ENCODE measurements at places on chromosomes 3 and 15.

DNA sequence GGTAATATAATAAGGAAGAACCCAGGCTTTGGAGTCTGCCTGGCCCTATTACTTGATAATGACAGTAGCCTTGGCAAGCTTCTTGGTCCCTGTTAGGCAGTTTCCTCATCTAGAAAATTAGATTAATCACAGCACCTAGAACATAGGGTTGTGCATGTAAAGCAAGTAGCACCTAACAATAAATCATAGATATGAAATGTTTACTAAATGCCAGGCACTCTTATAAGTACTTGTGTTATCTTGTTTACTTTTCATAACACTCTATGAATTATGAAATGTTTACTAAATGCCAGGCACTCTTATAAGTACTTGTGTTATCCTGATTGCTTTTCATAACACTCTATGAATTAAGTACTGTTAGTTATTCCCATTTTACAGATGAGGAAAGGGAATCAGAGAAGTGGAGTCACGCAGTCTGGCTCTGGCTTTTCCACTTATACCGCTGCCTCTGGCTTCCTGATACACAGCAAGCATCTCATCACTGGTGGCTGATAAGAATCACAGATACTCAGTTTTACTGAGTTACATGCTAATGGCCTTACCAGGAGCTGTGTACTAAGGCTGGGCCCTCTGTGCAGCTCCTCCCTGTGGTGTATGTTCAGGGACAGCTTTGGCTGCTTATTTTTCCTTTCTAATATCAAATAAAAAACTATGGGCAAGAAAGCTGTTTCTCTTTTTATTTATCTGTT is 123.4 kb downstream of the FEZF2 start:
- DNase-seq: no peak

DNA sequence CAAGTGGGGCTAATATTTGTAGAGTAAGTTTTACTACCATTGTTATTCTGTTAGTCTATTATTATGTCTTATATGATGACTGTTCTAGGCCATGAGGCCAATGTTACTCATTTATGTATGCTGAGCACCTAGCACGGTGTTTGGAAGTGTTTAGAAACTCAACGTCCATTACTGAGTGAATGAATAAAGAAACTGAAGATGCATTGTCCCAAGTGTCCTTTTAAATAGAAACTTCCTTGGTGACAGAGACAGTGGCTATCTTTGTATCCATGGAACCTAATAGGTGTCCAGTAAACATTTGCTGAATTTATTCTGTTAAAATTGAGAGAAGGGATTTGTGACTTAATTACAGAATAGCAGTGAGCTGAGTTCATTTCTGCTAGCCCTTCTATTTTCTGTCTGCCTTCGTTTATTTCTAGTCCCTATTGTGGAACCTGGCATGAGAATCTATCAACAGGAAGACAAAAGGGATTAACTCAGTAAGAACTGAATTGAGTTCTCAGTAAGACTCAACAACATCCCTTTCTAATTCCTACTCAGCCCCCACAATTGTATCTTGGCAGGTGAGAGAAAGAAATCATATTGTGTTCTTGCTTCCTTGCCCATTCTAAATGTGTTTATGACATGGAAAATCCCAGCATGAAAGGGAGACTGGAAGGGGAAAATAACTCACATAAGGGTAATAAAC is 246.6 kb upstream of the LRRC3B start:
- no peak for DNase-seq

GRCh38 chr3:23817508-23818223 is 11.9 kb downstream of the UBE2E1 start:
- DNase-seq: no peak

DNA sequence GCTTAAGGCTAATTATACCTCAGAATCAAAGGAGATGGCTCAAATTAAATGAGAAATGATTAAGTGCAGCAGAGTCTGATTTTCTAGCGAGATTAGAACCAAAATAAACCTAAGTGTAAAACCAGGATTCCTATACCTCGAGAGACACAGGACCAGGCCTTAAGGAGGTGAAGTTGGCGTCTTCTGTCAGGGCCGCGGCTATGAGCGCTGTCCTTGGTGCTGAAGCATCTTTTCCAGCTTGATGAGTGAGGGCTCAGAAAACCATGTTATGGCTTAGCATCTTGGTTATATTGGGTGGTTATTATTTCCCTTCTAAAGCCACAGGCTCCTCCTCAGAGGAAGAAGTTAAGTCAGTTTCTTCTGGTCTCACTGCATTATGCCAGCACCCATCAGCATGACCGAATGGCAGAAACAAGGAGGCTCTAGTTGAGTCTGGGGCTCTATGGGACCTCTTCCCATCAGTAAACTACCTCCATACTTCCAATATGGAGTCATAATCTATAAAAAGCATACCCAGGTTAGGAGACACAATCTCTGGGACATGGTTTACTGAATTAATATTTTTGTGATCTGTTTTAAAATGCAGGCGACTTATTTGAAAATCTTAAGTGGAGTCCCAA is 120.1 kb upstream of the NMNAT3 start:
- DNase-seq: no peak

DNA sequence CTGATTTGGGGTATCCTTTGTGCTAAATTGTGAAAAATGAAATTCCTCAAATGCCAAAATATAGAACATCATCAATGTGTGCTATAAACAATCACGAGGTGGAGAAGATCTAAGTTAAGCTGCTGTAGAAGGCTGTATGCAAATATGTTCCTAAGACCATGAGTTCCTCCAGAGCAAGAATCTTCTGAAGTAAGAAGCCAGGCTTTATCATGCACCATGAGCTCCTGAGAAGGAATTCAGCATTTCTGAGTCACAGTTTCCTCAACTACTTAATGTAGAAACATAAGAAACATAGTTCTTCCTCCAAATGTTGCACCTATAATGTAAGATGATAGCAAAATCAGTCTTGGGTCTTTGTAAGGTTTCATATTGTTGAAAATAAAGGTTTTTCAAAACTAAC is 241.7 kb upstream of the MDFIC2 start:
- DNase-seq: no peak

GRCh38 chr3:186067360-186068242 is 41.3 kb downstream of the ETV5 start:
- DNase-seq: no peak

Data from HTR-8/SVneo (cell line).